Naive thymus-derived CD8-positive, alpha-beta T cell (primary cell): ENCODE measurements at places on chromosomes 4 and X.
A peak's percentile ranks its signal among the peaks of the same experiment; 100 is the strongest.

GRCh38 chrX:2931612-2932011, 2.5 kb upstream of the ARSD start:
- DNase-seq, result no peak

DNA sequence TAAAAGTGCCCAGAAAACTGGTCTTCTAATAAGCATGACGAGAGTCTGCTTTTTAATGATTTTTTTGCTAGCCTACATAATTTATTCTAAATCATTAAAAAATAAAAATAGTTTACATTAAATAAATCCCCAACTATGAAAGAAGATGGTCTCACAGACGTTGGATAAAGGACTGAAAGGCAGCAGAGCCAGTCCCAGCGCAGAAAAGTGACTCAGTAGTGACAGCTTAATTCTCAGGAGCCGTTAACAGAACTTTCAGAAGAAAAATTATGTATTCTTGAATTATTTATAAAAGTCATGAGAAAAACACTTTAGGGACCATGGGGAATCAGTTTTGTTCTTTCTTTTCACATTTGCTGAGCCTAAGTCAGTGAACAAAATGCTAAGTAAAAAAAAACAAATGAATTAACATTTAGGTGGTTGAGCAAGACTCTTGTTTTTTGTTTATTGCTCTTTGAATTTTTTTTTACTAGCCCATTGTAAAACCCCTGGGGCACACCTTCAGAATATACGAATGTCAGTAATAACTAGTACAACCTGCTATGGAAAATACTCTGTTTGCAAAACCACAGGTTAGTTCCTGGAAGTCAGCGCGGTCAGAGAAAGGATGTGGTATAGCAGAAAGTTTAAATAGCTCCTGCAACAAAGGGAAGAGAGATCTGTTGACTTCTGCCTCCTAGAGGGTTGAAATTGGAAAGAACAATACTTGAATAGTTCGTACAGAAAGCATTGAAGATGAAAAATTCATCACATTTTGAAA, 50.4 kb upstream of the CCDC160 start:
- peak; percentile 47 for DNase-seq

- no peak for DNase-seq
These were observed 87.5 kb downstream of the EVC start for GRCh38 chr4:5798462-5798861.

- no peak for DNase-seq
These were observed 38.0 kb downstream of the RAB28 start for GRCh38 chr4:13445841-13446790.

GRCh38 chrX:3697220-3697684, 16.2 kb downstream of the PRKX start:
- DNase-seq, result no peak

GRCh38 chrX:138150709-138151108, 560.8 kb downstream of the FGF13 start:
- no peak for DNase-seq

GRCh38 chrX:132393992-132394391, 94.8 kb downstream of the MBNL3 start:
- no peak for DNase-seq

DNA sequence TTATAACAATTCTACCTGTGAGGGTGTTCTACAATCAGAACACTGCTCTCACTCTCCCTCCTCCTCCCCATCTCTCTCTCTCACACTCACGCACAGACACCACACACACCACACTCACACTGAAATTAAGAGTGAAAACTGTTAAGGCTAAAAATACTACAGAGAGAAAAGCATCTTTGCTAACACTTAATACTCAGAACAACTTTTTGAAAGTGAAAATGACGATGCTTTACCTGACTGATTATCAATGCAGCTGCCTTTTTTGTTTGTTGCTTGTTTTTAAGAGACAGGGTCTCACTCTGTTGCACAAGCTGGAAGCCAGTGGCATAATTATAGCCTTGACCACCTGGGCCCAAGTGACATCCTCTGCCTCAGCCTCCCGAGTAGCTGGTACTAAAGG, 222.4 kb downstream of the APBB2 start:
- DNase-seq, result no peak

DNA sequence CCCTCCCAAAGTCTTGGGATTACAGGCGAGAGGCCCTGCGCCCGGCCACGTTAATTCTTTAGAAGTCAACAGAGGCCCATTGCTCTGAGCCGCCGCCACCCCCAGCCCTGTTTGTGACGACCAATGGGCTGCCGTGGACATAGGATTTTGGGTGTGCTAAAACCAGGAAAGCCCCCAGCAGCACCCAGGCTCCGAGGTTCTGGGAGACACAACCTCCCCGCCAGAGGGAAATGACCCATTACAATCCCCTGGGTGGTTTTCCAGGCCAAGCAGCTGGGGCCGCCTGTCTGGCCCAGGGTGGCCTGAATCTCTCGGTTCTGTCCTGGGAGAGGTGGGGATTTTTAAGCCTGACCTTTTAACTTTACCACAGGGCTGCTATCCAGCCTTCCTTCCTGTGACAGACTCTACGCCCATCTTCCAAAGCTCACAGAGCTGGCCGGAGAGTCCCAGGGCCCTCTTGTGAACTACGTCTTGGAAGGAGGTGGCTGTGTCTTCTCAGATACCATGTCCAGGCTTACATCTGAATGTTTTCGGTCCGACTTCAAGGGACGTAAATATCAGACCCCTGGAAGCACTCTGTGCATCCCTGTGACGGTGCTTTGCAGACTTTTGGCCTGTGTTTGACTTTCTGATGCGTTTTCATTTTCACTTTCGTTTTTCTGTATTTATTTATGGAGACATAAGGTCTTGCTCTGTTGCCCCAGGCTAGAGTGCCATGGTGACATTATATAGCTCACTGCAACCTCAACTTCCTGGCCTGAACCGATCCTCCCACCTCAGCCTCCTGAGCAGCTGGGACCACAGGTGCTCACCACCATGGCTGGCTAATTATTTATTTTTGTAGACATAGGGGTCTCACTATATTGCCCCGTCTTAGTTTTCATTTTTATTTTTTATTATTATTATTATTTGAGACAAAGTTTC, 36.0 kb downstream of the P2RY8 start:
- no peak for DNase-seq

- DNase-seq, result no peak
These were observed 184.0 kb upstream of the ANK2 start for GRCh38 chr4:112865443-112865842.

GRCh38 chr4:90146306-90146705, 19.1 kb downstream of the CCSER1 start:
- no peak for DNase-seq

GRCh38 chrX:78687586-78687985, 28.5 kb upstream of the RTL3 start:
- no peak for DNase-seq

DNA sequence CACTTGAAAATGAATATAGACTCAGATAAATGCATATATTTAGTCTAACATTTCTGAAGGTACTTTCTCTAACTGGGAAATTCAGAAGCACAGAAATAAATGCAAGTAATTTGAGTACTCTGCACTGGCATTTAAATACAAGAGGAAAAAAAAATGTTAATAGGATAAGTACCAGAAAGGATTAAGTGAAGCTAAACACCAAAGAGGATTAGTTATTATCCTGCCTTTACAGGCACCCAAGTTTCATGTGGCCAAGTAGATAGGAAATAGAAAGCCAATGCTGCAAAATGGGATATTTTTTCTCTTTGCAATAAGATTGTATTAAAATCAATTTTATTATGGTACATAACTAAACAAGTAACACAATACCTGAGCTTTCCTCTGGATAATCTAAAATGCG, 762.5 kb downstream of the PCDH7 start:
- no peak for DNase-seq

DNA sequence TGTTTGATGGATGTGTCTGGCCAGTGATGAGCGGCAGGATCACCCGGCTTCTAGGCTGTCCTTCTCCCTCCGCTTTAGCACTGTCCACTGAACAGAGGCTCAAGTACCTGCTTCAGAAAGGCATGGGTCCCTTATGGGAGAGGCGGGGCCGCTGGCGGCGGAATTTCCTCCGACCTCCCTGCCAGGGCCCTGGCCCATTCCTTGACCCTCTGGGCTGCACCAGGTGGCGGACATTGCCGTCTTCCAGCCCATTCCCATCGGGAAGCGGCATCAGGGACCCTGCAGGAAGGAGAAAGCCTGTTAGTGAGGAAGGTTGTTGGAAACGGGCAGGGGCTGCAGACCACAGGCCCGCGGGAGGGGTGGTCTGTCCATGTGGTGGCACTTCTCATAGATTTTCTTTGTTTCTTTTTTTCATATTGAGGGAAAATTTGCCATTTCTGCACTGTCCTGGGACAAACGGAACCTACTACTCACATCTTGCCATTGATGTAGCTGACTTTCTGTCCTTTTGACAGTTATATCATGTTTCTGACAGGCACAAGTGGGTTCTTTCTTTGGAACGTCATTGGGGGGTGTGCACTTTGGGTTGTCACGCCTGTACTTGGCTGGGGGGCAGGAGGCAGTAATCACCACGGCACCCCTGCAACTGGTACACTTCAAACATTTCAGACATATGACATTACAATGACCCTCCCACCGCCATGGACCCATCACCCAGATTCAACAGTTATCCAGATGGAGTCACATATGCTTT, 6.1 kb downstream of the APLN start:
- no peak for DNase-seq

DNA sequence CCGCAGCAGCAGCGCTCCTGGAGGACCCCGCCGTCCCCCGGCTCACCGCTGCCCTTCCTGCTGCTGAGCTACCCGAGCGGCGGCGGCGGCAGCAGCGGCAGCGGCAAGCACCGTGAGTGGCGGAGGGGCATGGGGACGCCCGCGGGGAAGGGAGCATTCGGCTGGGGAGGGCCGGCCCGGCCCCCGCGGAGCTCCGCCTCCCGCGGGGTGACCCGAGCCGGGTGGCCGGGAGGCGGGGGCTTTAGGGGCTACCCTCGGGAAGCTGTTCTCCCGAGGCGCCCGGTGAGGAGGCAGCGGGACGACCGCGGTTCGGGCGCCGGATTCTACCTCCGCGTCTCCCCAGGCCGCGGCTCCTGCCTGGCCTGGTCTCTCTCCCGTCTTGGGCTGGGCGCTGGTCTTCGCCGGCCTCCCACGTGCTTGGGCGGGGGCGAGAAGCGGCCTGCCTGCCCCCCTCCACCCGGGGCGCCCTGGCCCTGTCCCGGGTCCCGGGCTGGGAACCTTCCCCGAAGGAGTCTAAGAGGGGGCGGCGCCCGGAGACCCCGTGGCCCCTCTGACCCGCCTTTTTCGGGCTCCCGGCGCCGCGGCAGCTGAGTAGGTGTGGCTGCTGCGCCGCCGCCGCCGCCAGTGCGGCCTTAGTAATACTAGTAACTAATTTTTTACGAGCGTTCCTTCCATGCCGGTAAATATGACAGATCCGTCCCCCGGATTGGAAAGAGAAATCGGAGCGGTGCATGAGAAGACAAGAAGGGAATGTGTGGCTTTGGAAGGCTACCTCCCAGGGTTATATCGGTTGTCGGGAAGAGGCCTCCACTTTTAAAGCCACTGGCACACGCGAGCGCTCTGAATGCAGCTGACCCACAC, 16.4 kb upstream of the RUFY3 start:
- peak; percentile 62 for DNase-seq

GRCh38 chrX:149365061-149365460, 140.0 kb downstream of the IDS start:
- DNase-seq, result no peak
